ENCODE measurements at places on chromosomes 1 and 21.

DNA sequence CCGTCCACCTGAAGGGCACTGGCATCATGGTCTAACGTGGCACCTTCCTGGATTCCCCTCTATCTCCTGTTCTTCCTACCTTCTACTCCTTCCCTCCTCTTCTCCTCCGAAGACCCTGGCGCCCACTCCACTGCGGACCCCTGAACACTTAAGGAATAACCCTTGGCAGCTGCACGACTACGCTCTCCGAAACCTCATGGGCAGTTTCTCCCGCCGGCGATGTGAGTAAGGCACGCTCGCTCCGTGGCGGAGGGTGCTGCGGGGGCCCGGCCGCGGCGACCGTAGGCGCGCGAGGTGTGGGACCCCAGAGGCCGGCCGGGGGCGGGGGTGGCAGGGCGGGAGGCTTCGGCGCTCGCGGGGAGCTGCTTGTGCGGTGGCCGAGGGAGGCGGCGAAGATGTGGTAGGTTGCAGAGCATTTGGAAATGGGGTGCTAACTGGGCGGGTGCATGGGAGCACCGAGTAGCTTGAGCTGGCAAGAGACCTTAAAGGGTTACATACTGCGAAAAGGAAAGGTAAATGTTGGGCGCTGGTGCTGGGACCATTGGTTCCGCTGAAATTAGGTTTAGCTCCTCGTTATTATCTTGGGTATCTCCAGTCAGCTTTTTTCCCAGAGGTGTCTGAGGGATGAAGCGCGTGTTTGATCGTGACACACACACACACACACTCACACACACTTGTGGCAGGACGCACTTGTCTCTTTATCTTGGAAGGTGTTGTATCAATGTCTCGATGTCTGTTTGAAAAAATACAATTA is 876 bp downstream of the LRRC7 start:
- DNase-seq = no peak

DNA sequence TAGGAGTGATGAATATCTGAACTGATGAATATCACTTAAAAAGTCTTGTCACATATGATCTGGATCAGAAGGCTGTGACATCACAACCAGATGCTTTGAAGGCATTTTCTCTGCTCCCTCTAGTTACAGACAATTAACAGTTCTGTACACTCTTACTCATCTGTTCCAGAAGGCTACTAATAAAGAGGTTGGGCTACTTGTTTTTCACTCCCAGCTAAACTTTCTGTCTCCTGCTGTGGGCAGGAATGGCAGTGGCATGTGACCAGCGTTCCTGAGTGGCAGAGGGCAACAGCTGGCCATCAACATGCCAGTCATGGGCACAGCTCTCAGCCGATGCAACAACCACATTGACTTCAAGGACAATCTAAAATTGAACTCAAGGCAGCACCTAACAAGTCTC is 66.7 kb downstream of the SLC45A1 start:
- DNase-seq = no peak

GRCh38 chr1:8524627-8525157 is 206.8 kb downstream of the SLC45A1 start:
- DNase-seq = no peak

DNA sequence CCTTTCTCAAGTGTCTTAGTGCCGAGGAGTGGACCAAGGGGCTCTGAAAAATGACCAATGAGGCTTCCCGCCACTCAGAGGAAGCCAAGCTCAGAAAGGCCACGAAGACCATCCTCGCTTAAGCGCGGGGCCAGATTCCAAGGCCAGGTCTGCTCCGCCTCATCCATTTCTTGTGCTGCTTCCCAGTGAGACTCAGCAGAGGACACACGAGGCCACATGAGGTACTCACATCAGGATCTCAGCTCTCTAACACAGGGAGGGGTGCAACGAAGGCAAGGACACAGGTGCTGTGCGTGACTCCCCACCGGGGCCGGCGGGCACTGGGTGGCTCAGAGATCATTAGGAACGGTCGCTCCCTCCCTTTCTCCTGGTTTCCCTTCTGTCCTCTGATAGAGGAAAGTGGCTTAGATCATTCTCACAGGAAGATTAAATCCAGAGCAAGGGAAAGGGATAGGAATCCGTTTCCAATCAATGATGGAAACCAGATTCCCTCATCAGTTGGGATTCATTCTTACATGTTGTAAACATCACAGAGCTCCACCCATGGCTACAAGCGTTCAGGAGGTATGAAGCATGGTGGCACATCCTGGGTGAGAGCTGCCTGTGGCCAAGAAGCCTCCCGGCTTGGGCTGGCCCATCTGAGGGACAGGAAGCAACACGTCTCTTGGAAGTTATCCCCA is 46.7 kb downstream of the CAPZB start:
- no peak for DNase-seq

DNA sequence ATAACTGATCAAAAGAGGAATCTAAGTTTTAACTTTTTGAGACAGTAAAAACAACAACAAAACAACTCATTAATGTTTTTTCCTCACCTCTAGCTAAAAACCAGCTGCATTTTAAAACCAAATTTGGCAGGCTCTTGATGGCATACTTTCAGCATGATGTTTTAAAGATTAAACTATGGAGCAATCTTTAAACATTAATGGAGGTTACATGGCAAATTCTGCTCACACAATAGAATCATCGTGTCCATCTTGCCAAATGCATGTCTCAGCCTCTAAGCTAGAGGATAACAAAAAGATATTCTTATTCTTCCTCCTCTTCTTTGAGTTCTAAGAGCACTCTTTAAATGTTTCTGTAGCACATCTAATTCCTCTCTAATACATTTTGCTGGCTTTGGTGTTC is 579.8 kb upstream of the PKN2 start:
- no peak for DNase-seq

GRCh38 chr1:87880098-87880760 is 551.5 kb downstream of the LMO4 start:
- no peak for DNase-seq

DNA sequence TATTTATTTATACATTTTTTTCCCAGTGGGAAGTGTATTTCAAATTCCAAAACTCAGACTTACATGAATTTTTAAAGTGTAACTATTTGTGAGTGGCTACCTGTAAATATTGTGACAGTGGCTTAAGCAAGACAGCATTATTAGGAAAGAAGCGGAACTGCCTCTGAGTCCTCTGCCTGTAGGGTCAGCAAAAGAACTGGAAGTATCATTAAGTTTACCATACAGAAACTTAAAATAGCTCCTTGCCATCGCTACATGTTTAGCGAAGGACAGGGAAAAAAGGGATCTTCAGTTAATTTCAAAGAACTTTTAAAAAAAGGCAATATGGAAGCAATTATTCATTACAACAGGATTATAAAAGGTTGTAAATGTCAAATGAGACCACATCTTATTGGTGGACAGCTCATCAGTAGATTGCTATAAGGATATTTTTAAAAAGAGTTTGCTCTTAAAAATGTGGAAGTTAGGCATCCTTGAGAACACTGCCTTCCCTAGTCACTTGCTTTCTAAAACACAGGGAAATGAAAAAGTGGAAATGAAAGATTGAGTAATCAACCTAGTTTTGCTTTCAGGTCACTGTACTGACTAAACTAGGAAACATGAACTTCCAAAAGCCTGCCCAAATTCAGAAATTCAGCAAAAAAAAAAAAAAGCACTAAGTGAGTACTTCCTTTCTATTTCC is 39.2 kb downstream of the NSL1 start:
- no peak for DNase-seq

- no peak for DNase-seq
These were observed 9.9 kb downstream of the PIGV start for GRCh38 chr1:26797627-26798026.

DNA sequence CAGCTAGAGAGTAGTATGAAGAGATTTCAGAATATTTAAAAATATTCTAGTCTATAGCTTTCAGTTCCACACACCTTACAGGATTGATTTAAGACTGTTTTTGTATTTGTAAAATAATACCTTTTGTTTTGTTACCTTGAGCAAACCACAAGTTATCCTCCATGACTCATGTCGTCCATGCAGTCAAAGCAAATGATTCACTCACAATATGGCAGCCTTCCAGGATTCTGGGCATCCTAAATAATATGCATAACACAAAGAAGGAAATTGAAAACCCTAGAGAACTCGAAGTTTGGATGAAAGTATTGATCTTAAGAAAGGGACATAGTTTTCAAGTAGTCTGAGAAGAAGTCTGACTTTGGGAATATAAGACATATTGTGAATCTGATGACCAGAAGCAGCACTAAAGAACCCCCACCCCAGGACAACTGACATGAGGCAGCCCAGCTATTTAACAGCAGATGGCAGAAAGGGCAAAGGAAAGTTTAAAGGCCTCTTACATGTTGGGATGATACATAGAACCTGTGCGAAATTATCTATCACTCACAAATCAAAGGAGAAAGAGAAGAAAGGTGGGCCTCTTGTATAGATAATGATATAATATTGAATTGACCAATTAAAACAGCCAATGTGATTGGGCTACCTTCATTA is 857.9 kb downstream of the BRINP3 start:
- DNase-seq = no peak

DNA sequence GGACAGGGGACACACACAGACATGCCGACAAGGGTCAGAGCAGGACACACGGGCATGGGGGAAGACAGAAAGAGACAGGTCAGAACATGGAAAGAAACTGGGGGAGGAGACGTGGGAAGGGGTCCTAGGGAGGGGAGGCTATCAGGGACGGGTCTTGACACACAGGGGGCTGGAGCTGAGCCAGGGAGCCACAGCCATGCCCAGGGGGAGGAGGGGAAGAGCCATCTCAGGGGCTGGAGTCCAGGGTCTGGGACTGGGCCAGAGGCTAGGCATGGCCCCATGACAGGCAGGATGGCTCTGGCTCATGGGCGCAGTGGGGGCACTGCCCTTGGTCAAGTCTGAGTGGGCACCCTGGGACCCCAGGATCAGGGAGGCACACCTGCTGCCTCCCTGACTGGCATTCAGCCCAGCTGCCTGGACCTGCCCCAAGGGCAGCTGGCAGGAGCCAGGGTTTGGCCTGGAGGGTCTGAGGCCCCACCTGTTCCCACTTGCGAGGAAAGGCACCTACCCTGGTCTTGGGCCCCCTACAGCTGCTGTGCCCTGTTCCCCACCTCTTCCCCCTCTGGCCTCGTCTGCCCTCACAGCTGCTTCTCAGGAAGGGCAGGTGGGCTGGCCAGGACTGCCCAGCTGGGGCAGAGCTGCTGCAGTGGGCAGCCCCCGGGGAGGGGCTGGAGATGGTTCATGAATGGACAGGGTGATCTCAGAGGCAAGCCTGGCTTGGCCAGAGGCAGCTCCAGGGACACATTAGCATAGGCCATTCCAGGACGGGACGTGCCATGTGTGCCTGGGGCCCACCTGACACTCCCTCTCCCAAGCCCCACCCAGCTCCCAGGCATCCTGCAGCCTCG is 42.9 kb downstream of the HSPG2 start:
- no peak for DNase-seq

DNA sequence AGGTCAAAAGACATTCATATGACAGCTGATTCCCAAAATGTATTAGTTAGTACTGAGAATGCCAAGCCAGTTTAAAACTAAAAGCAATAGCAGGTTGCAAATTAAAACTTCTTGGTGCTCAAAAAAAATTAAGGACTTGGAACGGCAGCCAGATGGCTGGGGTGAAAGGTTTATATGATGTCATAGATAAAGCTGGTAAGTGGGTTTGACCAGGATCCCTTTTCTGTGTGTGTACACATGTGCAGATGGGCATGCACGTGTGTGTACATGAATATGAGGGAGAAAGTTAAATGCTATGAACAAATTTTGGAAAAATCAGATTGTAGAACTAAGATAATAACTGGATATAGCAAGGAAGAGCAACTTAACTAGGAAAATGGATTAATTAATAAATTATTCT is 39.1 kb upstream of the DPH5 start:
- DNase-seq = no peak

GRCh38 chr1:150574260-150575071 is 4.9 kb downstream of the MCL1 start:
- no peak for DNase-seq

- no peak for DNase-seq
These were observed 2.8 kb upstream of the USP1 start for GRCh38 chr1:62433861-62434617.

DNA sequence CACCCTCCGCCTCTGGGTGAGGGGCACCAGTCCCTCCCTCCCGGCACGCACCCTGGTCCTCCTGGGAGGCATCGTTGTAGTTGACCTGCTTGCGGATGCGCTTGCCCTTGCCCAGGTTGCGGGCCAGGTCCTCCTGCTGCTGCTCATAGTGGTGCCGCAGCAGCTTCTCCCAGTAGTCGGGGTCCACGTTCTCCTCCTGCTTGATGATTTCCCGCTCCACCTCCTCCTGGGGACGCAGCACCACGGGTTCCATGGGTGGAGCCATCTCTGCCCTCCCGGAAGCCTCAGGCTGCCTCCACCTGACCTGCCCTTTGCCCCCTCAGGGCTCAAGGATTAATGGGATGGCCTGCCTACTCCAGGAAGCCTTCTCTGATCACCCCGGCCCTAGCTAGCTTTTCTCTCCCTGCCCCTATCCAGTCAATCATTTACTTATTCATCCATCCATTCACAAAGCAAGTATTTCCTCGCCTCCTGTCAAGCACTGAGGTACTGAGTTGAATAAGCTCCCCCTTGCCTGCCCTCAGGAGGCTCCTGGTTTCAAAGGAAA is 53.5 kb downstream of the CHD5 start:
- no peak for DNase-seq

GRCh38 chr21:43894206-43894577 is 29.2 kb downstream of the AGPAT3 start:
- DNase-seq = no peak

GRCh38 chr1:159184201-159184600 is 12.8 kb downstream of the CADM3 start:
- DNase-seq = no peak

GRCh38 chr21:43355925-43356289 is 71.0 kb downstream of the SIK1 start:
- no peak for DNase-seq

DNA sequence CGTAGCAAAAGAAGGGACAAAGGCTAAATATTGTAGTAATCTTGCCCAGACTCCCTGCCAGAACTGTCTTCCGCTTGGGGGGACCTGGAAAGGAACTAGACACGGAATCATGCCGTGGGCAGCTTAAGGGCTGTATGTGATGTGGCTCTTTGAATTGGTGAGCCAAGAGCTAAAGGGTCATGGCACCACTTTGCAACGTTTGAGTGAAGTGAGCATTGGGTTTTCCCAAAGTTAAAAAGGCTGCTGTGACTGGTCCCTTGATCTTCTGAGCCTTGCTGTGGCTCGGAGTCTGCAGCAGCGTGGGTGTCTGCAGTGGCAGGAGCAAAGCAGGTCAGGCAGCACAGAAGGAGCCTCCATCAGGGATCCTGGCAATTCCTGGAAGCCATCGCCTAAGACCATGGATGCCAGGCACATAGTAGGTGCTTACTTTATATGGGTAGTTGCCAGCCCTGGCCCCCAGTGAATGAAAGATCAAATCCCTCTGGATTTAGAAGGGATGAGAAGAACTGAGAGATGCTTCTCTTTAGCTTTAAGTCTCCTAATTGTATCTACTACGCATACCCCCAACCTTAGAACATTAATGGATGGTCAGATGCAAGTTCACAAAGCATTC is 1.8 kb downstream of the SMYD2 start:
- no peak for DNase-seq

- DNase-seq = no peak
These were observed 12.6 kb downstream of the DAB1 start for GRCh38 chr1:57411262-57411661.

- no peak for DNase-seq
These were observed 24.9 kb downstream of the VANGL1 start for GRCh38 chr1:115666702-115667101.

GRCh38 chr1:167516404-167517388 is 1.6 kb downstream of the CD247 start:
- no peak for DNase-seq

GRCh38 chr1:240613356-240614142 is 1.6 kb upstream of the GREM2 start:
- no peak for DNase-seq

GRCh38 chr21:24716281-24716918 is 890.9 kb downstream of the MRPL39 start:
- DNase-seq = no peak

All from cortex of kidney (tissue), 1 donor.